ENCODE measurements at places on chromosomes 2 and 18.

GRCh38 chr2:238260883-238261282, 21.0 kb upstream of the HES6 start:
- DNase-seq = no peak

DNA sequence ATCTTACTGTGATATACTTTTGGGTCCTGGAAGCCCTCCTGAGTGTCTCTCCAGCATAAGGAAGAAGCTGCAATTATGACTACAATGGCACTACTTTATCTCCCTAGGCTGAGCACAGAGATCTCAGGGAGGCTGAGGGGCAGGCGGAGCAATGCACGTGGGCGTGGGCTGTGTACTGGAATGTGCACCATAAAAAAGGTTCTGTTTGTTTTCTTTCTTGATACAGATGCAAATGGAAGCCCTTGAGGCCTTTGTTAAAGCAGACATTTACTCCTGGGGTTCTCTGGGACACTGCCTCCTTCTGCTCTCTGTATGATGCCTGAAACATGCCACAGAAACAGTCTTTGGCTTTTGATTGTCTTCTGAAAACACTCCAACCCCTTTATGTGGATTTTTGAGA, 79.1 kb upstream of the DLX2 start:
- DNase-seq = no peak

DNA sequence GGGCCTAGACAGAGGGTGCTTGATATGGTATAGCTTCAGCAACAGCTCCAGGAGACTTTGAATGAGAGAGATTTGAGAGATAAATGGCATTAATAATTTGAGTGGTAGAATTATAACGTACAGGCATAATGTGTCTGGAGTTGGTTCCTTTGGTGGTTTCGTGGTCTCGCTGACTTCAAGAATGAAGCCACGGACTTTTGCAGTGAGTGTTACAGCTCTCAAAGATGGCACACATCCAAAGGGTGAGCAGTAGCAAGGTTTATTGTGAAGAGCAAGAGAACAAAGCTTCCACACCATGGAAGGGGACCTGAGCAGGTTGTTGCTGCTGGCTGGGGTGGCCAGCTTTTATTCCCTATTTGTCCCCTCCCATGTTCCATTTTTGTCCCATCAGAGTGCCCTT, 23.1 kb downstream of the PDCD1 start:
- no peak for DNase-seq

GRCh38 chr2:25431604-25432003, 89.9 kb upstream of the DNMT3A start:
- no peak for DNase-seq

GRCh38 chr2:177149155-177149503, 63.5 kb upstream of the HNRNPA3 start:
- DNase-seq = no peak

- no peak for DNase-seq
Observed at GRCh38 chr2:179195141-179195540, 69.5 kb downstream of the SESTD1 start.

- DNase-seq = no peak
Observed at GRCh38 chr18:54210463-54210862, 14.0 kb downstream of the MBD2 start.

GRCh38 chr2:17621781-17622180, 81.3 kb downstream of the VSNL1 start:
- DNase-seq = no peak

- no peak for DNase-seq
Observed at GRCh38 chr2:24410976-24411375, 50.6 kb upstream of the ITSN2 start.

- DNase-seq = no peak
Observed at GRCh38 chr2:67510745-67511144, 113.6 kb downstream of the ETAA1 start.

GRCh38 chr18:79511671-79512301, 116.1 kb downstream of the NFATC1 start:
- DNase-seq = no peak

DNA sequence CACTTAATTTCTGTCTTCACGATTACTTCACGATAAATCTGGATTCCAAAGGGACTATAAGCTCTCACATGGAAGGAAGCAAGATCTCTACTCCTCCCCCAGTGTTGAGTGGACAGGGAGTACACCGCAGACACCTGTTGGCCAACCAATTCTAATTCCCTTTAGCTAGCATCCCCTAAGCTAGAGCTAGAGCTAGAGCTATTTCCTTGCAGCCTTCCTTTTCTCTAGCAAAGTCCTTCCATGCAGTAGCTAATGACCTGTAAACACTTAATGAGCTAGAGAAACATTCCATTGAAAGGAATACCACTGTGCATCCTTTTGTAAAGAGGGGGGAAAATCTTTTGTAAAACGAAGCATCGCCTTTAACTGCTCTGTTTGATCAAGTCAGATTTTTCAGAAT, 56.5 kb downstream of the BCL11A start:
- no peak for DNase-seq

GRCh38 chr2:7017671-7018281, 100.6 kb downstream of the RNF144A start:
- no peak for DNase-seq

GRCh38 chr2:197706839-197707207, 1.7 kb downstream of the MARS2 start:
- DNase-seq = no peak
